ENCODE measurements at places on chromosomes 1 and 21.

DNA sequence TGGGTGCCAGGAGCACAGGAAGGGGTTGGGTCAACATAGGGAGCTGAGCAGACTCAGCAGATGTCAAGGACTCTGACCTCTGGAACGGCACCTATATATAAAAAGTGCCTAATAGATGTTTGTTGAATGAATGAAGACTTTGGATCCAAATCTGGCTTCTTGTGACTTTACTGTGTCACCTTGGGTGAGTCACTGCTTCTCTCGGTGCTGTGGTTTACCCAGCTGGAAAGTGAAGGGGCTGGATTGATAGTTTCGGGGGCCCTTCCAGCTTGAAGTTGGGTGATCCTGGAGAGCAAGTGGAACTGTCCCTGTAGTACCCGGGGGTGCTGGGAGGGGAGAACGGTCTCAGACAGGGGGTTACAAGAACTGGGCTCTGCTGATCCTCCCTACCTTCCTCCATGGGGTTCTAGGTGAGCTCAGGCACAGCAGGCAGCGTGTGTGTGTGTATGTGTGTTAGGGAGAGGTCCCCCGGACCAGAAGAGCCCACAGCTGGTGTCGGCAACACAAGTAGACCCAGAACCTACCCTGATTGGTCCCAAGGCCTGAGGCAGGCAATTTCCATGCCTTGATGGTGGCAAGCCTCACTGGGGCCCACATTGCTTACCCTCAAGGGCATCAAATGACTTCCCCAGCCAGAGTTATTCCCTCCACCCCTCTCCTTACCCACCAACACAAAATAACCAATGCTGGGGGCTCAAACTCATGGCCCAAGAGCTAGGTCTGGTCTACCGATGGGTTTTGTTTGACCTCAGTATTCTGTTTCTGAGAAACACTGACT is 5.5 kb upstream of the PADI1 start:
- DNase-seq, result no peak

DNA sequence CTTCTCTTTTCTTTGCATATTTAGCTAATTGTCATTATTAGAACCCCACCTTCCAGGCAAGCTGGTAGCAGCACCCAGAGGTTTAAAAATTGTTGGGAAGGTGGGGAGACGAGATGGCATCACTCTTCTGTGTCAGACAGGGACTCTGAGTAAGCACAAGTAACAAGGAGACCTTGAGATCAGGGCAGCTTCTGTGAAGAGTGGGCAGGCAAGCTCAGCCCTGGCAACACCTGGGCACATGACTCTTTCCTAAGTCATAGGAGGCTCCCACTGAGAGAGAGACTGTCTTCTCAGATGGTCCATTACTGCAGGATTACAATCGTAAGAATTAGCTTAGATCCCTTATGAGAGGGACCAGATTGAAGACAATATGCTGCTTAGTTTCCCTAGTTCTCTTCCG is 183.5 kb downstream of the BRINP2 start:
- DNase-seq, result no peak

DNA sequence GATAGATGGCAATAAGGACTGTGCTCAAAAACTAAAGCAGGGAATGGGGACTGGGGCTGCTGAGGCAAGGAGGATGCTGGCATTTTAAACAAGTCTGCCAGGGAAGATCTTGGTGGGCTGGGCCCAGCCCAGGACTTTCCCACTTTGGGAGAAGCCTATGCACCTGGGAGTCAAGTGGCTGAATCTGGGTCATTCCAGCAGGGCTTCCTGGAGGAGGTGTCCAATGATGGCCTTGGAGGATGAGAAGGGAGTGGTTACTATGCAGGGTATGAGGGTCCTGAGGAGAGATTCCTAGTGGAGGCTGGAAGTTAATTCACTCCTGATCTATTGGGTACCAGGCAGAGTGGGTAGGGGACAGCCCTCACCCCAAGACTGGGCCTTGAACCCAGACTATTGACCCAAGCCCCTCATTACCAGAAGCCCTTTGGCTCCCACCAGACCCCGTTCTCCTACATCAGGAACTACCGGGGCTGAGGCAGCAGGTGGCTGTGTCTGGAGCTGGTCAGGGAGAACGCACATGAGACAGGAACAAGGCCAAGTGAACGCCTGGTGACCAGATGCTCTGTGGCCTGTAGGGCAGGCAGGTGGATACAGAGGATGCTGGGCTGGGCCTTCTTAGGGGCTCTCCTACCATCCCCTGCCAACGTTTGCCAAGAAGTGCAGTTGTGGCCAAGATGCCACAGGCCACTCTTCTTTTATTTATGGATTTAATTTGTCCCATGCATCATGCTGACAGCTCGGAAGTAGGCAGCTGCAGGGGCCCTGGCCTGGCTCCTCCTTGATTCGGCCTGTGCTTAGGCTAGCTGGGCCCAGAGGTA is 18.3 kb upstream of the LRP8 start:
- no peak for DNase-seq

DNA sequence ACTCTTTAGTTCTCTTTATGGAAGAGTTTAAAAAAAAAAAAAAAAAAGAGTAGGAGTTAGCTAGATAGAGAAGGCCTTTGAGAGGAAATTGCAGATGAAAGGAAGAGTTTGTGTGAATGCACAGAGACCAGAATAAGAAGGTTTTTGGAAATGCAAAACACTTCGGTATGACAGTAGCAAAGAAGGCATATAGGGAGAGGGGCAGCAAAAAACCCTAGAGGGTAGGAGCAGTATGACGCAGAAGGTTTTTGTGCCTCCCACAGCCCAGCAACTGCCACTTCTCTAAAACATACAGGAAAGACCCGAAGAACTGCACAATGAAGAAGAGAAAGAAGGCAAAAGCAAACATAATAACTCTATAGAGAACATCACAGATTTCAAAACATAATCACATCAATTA is 84.3 kb downstream of the WDR64 start:
- DNase-seq, result no peak

GRCh38 chr1:22861764-22862440 is 110.8 kb downstream of the LACTBL1 start:
- DNase-seq, result no peak

DNA sequence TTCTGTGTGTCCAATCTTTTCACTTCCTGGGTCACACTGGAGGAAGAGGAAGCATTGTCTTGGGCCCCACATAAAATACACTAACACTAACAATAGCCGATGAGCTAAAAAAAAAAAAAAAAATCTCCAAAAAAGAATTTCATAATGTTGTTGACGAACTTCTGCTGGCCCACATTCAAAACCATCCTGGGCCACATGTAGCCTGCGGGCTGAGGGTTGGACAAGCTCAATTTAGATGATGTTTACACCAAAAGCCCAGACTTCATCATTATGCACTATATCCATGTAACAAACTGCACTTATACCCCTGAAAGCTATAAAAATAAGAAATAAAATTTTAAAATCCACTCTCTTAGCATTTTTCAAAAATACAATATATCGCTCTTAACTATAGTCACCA is 187.8 kb upstream of the PTBP2 start:
- DNase-seq, result no peak

GRCh38 chr1:54274448-54274847 is 74.5 kb downstream of the MRPL37 start:
- DNase-seq, result no peak

DNA sequence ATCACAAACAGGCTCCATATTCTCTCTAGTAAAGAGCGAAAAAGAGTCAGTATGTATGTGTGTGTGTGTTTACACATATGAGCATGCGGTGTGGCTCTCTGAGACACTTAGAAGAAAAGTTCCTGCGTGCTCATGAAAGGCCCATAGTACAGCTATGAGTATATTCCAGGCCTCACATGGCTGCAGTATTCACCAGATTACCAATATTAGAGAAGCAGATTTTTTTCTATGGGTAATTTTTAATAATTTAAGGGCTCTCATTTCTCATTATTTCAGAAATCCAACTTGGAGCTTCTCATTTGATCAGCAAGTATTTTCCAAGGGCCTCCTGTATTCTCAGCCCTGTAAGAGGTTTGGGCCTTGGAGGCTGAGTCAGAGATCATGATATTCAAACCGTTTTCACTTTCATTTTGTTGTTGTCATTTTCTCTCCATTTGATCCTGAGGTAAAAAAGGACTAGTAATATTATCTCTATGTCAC is 232.9 kb upstream of the SGIP1 start:
- no peak for DNase-seq

- no peak for DNase-seq
These were observed 169.0 kb downstream of the AGBL4 start for GRCh38 chr1:49854741-49855140.

- no peak for DNase-seq
These were observed 4.4 kb downstream of the MAP3K21 start for GRCh38 chr1:233331676-233332519.

- DNase-seq, result no peak
These were observed 69.1 kb downstream of the SLC66A1 start for GRCh38 chr1:19381261-19381660.

- DNase-seq, result no peak
These were observed at the start of gene THEM5 for GRCh38 chr1:151853411-151853943. THEM5 (minus strand) TSS chr1:151853712; CDS start chr1:151853565, 147 bp downstream.
